ENCODE measurements at places on chromosomes 3 and 15.

DNA sequence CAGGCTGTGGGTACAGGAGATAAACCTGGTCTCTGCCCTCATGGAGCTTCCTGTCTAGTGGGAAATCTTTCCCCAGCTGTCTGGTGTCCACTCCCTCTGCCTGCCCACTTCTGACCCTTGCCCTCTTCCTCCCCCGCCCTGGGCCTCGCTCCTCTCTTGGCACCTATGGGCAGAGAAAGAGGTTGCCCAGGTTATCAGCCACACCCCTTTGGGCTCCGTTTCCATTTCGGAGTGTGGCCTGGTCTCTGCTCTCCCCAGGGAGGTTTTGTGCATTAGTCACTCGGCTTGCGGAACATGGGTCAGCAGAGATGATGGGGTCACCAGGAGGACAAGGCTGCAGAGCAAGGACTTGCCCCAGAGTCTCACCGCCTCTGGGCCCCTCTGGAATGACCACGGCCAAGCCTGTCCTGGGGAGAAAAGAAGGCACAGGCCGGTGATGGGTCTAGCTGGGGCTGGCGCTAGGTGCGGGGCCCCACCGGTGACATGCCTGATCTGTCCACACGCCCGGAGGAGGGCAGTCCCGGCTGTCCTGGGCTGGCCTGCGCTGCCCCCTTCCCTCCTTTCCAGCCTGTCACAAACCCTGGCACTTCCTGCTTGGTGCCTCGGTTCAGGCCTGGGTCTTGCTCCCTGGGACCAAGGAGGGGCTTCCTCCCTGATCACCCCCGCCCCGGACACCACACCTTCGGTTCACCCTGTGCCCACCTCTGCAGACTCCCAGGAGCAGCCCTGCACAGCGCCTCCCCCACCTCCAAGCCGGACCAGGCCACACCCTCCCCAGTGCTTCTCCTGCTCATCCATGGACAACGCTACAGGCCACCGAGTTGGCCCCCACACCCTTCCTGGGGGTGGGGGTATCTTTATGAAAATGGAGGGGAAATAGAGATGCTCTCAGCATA lies 35.6 kb upstream of the MUC4 start:
- no peak for DNase-seq

DNA sequence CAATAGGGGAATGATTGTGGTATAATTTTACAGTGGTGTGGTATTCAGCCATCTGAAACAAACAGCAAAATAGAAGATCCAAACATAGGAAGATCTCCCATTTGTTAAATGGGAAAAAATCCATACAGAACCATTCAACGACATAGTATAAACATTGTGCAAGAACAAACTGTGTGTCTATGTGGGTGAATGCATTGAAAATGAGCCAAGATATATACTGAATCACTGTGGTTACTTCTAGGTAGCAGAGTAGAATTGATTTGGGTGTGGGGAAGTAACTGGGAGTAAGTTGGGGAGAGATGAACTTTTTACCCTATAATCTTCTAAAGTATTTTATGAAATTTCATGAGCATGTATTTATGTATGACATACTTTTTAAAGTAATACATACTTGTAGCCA lies 123.1 kb upstream of the UMPS start:
- no peak for DNase-seq

DNA sequence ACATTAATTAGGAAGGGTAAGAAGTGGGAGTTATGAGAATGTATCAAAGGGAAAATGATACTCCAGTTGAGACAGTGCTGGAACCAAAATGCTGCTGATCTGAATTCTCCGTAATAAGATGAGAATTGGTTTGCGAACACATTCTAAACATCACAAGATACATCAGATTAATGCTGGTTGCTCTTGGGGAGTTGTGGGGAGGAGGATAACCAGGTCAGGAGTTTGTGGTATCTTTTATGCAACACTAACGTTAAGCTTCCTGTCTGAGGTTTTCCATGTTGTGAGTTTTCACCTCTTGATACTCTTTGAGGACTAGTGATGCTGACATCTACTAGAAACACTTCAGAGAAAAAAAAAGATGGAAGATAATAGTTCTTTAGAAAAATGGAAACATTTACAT lies 47.2 kb downstream of the PPARG start:
- DNase-seq, result no peak

GRCh38 chr3:194386066-194386465 lies 13.0 kb downstream of the GP5 start:
- DNase-seq, result no peak

DNA sequence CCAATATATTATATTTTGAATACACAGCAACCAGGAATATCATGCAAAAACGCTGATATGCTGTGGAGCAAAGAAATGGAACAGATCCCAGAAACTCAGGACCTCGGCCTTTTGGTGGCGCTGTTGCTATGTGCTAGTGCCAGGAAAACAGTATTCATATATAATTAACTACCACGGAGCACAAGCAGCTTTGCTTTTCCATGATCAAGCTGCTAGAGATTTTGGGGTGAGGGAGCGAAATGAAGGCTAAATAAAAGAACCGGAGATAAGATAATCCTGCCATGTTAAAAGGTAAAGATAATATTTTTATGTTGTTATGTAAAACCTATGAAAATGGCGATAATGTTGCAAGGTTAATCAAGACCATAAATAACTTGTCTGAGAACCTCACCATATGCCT lies 157.7 kb upstream of the FAM3D start:
- peak; percentile 1 for DNase-seq

- DNase-seq, result no peak
These were observed 2.0 kb upstream of the SIAH2 start for GRCh38 chr3:150764967-150765366.

DNA sequence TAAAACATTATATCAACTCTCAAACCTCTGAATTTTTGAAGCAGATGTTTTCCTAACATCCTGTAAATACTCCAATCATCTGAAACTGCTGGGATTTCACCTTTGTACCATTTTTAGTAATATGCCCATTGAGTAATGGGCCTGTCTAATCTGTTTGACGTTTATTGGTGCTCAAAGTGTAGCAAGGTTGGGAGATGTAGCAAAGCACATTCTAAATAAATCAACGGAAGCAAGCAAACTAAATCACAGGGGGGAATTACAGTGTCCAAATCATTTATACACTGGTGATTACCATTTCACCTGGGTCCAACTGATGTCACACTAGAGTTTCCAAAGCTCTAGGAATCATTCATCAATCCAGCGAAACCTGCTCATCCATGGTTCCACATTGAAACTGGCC lies 518.7 kb upstream of the TBL1XR1 start:
- no peak for DNase-seq

DNA sequence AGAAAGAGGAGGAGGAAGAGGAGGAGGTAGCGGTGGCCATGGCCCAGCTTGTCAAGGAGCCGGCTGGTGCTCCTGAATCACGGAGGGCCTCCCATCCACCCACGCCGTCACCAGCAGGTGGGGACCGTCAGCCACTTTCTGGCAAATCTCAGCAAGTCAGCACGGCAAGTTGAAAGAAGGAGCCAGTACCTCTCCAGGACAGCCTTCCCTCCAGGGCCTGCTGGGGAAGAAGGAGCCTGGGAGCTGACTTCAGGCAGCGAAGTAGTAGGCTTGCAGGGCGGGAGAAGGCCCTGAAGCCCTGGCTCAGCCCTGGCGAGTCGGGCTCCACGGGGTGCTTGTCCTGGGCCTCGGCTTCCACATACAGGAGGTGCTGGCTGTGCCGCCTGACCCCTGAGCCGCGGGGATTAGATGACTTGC lies 99.2 kb upstream of the TRPM1 start:
- no peak for DNase-seq

GRCh38 chr15:87031540-87032230 lies 952.0 kb downstream of the AGBL1 start:
- no peak for DNase-seq

DNA sequence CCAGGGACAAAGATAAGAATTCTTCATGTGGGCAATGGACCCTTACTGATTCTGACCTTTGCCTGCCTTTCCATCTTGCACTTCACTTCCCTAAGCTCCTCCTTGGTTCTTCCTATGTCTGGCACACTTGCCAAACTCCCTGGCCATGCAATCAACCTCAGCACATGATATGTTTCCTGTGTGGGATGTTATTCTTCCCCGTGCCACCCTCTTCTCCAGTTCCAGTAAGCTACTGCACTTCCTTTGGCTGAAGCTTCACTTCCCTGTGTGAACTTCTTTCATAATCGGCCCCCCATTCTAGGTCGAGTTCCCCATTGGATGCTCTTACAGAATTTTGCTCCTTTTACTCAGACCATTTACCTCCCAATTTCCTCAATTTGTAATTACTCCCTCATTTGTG lies 10.7 kb upstream of the TASOR start:
- DNase-seq, result no peak

GRCh38 chr15:73560501-73561117 lies 72.6 kb downstream of the NPTN start:
- no peak for DNase-seq

All from caudate nucleus (tissue), 63 donors.